Bone marrow (tissue), 2 donors: ENCODE measurements at places on chromosomes 7 and 10.

GRCh38 chr10:97020452-97021400, 165.0 kb downstream of the SLIT1 start:
- no peak for DNase-seq

GRCh38 chr10:35442592-35442991, 106.3 kb downstream of the CCNY start:
- DNase-seq, result no peak

DNA sequence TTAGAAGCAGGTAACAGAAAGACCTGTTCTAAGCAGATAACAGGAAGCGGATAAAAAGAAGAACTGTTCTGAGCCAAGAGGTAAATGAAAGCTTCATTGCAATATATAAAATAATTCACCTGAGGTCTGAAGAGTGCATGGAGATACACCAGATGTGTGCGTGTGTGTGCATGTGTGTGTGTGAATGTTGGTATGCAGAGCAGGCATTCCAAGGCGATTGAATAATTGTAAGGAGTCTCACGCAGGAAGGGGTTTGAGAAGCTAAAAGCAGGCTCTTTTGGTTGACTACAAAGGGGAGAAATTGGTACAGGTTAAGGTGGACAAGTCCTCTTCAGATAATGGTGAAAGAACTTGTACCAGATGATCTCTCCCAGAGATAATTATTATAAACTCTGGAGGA, 450.6 kb downstream of the DNAJB9 start:
- no peak for DNase-seq

DNA sequence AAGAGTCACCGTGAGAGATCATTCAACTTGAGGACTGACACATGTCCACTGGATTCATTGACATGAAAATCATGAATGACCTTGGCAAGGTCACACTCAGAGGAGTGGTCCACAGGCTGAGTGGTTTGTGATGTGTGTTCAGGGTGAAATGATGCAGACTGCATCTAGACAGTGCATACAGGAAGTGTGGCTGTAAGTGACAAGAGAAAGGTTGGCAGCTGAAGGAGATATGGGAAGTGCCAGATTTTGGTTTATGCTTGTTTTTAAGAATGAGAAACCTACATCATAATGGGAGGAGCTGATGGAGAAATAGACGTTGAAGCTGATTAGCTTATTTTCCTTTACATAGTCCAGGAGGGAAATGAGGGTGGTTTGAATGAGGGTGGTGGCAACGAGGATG, 64.8 kb upstream of the VIPR2 start:
- no peak for DNase-seq

DNA sequence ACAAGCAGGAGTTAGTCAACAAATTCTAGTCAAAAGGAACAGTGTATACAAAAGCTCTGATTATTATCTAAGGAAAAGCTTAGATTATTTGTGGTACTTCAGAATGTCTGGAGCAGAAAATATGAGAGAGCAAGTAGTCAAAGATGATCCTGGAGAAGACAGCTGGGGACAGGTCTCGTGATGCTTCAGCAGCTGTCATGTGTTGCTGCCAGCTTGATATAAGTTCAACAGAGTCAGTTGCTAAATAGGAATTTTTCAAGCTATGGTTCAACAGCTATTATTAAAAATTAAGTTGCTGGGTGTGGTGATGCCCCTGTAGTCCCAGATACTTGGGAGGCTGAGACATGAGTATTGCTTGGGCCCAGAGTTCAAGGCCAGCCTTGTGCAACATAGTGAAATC, 240.0 kb upstream of the RHOBTB1 start:
- no peak for DNase-seq

GRCh38 chr10:117980216-117980615, 66.5 kb downstream of the RAB11FIP2 start:
- DNase-seq, result no peak

GRCh38 chr10:59240582-59241183, 64.2 kb downstream of the PHYHIPL start:
- DNase-seq, result no peak

DNA sequence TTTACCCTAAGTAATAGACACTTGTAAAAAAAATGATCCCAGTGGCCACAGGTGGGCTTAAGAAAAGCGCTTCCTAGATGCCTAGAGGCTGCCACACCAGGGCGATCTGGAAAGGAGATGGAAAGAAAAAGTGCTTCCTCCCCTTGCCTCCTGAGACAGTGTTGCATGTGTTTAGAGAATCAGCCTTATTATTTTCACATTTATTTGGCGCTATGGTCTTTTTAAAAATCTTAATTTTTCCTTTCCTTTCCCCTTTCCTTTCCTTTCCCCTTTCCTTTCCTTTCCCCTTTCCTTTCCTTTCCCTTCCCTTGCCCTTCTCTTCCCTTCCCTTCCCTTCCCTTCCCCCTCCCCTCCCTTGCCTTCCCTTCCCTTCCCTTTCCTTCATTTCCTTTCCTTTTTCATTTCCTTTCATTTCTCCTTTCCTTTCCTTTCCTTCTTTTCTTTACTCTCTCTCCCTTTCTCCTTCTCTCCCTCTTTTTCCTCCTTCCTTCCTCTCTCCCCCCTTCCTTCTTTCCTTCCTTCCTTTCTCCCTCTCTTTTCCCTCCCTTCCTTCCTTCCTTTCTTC, 7.1 kb upstream of the MKX start:
- no peak for DNase-seq
